Activated CD4-positive, CD25-positive, alpha-beta regulatory T cell (primary cell): ENCODE measurements at places on chromosomes 1 and 21.

DNA sequence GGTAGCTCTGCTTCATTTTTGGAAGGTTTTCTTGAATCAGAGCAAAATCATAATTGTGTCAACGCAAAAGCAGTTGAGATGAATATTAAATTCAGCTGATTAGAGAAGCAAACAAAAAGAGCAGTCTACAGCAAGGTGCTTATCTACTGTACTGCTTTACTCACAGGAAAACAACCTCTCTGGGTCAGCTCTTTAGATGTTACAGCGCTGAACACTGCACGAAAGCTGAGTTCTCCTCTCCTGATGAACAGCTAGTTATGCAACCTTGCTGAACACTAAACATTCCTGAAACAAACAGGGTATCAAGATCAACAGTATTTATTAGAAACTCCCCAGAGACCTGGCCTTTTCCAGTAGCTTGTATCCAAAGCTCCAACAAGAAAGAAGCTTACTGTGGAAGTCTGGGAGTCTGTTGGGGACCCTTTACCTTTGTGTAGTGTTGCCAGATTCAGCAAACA is 41.3 kb downstream of the TBCE start:
- no peak for DNase-seq

DNA sequence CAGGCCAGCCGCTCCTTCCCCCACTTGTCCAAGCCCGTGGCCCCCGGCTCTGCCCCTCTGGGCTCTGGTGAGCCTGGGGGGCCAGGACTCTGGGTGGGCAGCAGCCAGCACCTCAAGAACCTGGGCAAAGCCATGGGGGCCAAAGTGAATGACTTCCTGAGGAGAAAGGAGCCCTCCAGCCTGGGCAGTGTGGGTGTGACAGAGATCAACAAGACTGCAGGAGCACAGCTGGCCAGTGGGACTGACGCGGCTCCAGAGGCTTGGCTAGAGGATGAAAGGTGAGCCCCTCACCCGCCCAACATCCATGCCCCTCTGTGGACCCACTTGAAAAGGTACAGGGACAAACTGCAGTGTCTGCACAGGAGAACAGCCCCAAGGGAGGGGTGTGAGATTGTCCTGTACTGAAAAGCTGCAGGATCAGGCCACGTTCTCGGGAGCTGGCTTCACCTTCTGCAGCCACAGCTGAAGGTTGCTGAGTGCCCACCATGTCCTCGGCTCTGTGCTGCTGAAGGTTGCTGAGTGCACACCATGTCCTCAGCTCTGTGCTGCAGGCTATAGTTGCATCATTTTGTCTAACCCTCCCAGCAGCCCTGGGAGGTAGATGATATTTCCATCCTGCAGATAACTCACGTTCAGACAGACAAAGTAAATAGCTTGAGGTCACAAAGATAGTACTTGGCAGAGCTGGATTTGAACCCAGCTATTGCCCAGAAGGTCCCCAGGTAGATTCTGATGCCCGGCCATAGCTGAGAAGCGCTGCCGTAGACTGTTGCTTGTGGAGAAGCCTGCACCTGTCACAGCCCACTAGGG is 618 bp downstream of the C1orf226 start:
- DNase-seq: no peak

DNA sequence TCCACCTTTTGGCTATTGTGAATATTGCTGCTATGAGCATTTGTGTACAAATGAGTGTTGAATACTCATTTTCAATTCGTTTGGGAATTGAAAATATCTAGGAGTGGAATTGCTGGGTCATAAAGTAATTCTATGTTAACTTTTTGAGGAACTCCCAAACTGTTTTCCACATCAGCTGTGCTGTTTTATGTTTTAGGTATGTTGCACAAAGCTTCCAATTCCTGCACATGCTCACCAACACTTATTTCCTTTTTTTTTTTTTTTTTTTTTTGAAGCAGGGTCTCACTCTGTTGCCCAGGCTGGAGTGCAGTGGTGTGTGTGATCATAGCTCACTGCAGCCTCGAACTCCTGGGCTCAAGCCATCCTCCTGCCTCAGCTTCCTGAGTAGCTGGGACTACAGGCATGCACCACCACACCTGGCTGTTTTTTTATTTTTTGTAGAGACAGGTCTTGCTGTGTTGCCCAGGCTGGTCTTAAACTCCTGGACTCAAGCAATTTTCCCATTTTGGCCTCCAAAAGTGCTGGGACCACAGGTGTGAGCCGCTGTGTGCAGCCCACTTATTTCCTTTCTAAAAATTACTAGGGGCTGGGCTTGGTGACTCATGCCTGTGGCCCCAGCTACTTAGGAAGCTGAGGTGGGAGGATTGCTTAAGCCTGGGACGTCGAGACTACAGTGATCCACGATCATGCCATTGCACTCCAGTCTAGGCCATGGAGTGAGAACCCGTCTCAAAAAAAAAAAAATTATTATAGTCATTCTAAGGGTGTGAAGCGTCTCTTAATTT is 33.4 kb downstream of the TMCC2 start:
- no peak for DNase-seq

GRCh38 chr1:30732277-30732996 is 9.1 kb upstream of the MATN1 start:
- no peak for DNase-seq

GRCh38 chr1:198498881-198499280 is 41.6 kb downstream of the ATP6V1G3 start:
- no peak for DNase-seq

DNA sequence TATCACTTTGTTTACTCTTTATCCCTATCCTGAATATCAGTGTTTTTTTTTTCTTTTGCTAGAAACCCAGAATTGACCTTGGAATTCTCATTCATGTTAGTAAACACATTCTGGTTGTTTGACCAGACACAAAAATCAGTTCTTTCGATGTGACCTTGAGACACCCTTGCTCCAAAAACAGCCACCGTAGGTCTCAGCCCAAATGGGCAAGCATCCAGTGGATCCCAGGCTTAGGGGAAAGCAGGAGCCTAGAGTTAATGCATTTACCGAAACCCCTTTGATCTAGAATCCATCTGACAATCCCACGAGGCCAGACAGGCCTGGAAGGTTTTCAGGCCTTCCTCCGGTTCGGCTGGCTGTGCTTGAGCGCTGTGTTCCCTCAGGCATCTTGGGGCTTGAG is 47.6 kb downstream of the IRF2BP2 start:
- no peak for DNase-seq

- no peak for DNase-seq
Observed at GRCh38 chr1:203052601-203053000, 26.3 kb downstream of the PPFIA4 start.

- DNase-seq: no peak
Observed at GRCh38 chr1:115310581-115311473, 27.2 kb downstream of the NGF start.

GRCh38 chr1:172654535-172654934 is 4.4 kb upstream of the FASLG start:
- no peak for DNase-seq

GRCh38 chr21:31195334-31196015 is 148.6 kb downstream of the TIAM1 start:
- DNase-seq: no peak

DNA sequence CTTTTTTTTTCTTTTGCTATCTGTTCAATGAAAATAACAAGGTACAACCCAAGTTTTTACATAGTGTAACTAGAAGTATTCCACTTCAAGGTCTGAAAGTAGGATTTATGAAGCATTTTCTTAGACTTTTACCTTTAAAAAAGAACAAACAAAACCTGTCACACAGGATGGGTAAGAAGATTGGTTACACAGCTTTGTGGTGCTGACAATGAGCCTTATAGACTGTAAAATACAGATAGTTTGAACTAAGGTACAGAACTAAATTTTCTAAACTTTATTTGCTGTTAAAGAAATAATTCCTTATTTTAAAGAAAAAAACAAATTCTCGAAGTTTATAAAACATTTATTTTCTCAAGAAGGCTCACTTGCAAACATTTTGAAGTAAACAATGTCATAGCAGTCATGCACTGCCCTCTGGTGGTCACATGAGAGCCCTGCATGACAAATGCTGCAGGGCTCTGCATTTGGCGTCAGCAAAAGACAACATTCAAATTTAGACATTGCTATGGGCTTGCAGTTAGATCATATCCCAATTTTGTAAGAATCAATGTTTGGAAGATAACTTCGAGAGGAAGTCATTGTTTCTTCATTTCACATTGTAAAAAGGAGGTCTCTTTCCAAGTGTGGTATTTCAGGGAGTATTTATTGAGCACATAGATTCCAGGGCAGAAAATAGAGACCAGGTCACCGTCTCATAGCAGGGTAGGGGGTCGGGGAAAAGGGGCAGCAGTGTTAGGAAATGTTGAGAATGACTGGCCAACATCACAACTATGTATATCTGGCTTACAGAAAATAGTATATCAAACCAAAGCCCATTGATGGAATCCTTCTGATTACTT is 115.3 kb upstream of the FMN2 start:
- DNase-seq: no peak

DNA sequence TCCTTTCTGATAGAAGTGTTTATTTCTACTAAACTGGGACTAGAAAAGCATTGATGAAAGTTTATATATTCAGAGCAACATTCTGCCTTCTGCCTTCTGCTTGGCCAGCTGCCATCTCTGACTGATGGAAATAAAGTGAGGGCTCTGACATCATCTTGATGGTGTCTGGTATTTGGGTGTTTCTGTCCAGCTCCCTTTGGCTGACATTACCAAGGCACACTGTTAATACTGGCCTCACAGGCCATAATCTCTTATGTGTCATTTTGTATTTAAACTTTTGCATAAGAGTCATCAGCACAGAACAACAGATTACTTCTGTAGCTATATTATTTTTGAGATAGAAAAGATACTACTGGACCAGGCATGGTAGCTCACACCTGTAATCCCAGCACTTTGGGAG is 216.9 kb downstream of the RYR2 start:
- no peak for DNase-seq

DNA sequence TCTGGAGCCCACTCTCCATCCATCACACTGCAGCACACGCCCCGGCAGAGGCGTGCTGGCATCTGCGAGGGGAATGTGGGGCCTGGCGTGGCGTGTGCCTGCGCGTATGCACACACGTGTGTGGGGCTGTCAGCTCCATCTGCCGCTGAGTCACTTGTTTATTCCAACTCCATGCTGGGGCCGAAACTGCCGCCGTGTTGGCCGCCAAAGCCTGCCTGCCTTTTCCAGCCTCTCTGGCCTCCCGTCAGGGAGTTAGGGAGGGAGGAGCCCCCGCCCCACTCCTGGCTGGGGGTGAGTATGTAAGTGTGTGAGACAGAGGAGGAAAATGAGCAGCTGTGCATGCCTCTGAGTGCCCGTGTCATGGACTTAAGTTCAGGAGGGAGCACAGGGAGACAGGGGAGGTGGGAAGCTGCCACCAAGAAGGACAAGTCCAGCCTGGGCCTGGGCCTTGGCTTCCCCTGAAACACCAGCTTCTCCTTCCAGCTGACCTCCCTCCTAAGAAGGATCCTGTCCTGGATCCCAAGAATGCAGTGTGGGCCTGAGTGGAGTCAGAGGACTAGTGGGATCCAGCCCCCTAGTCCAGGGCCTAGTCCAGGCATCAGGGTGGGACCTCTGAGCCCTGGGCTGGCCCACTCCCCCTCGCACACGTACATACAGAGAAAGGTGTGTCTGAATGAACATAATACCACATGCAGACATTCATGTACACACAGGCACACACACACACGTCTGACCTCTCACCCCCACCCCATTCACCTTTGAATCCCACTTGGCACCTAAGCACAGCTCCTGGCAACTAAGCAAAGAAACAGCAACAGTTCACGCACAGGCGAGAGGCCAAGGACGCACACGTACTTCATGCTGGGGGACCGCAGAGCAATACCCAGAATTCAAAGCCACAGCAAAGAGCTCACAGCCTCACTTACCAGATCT is 24.7 kb downstream of the MEF2D start:
- DNase-seq: no peak

DNA sequence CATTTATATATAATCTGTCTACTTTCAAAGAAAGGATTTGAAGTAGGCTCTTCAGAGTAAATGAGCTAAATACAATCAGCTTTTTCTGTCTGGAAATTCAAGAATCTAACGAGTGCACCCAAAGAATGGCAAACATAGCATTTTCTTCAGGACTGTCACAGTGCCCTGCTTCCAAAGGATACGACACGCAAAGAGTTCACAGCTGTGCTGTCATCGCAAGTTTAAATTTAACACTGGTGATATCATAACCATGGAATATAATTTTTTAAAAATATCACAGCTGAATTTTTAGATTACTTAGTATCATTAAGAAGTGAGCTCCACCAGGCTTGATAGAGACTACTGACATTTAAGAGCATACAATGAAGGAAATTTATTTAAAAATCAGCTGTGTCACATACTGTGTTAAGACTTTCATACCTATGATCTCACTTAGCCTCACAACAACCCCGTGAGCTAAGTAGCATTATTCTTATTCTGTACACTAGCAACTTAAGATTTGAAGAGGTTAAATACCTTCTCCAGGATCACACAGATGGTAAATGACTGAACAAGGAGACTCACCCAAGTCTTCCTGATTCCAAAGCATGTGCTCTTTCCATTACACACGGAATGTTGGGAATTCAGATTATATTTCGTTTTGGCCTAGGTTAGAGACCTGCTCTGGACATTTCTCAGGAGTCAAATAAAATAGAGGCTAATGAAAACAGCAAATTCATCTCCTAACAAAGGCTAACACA is 46.2 kb upstream of the PRRX1 start:
- no peak for DNase-seq

DNA sequence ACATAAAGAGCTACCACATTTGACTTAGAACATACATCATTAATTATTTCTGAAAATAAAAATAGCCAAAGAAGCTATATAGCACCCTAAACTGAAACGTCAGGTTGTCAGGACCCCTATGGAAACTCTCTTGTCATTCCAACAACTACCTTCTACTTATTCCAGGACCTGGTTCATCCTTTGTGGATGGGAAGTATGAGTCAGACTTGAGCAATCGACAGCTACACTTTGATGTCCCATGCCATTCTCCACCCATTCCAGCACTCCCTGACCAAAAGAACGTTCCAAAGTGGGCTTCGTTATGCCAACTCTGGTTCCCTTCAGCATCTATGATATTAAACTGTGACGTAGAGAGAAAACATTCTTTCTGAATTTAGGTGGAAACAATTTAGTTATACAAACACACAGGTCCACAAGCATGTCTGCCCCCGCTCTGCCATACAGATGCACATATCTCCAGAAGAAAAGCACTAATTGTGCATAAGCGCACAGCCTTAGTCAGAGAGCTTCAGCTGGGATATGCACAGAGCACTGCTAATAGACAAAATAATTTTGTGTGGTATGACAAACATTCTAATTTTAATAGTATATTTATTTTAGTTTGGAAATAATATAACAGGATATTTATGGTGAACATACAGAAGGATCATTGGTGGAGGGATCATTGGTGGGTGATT is 723.1 kb upstream of the B3GALT2 start:
- no peak for DNase-seq

DNA sequence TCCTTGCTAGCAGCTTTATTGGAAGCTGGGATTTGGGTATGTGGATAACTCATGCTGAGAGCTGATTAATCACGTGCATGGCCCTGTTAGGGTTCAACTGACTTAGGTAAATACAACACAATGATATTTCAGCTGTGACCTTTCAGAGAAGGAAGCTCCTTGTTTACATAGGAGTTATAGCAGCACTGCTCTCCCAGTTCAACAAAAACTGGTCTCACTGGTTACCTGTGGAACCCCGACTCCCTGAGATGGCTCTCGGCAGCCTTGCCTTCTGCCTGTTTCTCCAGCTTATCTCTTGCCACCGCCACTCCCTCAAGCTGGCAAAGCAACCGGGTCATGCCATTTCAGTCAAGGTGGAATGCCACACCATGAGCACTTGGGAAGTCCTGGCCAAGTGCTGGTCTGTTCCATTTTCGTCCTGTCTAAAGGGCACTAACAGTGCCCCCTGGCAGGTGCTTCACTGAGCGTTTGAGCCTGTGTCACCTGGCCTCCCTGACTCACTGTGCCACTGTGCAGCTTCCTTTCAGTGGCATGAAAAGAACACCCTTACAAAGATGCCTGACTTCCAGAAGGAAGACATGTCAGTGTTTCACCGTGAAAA is 31.6 kb downstream of the DOP1B start:
- no peak for DNase-seq
